ENCODE measurements at places on chromosomes 1 and 21.

DNA sequence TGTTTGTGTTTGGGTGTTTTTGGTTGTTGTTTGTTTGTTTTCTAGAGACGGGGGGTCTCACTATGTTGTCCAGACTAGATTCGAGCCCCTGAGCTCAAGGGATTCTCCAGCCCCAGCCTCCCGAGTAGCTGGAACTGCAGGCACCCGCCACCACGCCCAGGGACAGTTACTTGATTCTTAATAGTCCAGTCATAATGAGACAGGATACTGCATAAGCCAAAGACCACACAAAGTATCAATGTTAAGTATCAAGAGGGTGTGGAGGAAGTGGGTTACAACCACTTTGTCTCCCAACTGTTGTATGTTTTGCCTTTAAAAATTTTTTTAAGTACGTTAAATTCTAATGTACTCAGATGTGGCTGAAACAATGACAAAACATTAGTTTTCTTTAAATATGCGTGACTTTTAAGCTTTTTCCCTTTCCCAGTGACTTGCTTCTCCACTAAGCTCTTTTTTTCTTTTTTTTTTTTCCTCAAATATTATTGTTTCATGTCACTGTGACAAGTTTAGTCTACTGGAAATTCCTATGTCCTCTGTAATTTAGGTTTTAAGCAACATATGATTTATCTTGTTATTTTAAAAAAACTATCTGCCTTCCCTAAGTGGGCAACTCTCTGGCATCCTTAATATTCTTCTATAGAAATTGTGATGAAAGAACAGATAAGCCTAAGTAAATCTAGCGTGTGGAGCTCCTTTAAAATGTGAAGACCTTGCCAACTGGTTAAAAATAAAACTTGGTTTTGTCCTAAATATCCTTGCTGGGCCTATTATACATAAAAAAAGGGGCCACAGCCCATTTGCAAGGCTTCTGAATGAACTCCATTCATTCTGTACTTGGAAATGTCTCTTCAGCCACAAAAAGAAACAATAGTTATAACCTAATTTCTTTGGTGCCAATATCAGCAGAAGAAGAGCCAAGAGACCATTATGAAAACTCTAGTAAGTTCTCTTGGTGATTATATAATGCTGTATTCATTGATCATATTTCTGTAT lies 56.2 kb upstream of the DPH5 start:
- DNase-seq, result no peak

DNA sequence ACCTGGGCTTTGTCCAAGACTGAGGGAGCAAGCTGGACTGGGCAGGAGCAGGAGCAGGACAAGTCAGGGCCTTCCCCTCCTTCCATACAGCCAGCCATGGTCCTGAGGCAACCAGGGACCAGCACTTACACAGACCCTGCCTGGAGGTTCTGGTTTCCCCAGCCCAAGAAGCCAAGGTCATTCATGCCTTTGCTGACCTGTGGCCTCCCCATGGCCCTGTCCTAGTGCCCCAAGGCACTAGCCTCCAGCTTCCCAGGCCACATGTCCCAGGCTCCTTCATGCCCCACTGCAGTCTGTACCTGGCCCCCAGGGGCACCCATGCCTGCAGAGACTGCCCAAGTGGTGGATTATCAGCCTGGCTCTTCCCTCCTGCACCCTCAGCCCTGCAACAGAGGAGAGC lies 243.9 kb downstream of the TOMM20 start:
- no peak for DNase-seq

DNA sequence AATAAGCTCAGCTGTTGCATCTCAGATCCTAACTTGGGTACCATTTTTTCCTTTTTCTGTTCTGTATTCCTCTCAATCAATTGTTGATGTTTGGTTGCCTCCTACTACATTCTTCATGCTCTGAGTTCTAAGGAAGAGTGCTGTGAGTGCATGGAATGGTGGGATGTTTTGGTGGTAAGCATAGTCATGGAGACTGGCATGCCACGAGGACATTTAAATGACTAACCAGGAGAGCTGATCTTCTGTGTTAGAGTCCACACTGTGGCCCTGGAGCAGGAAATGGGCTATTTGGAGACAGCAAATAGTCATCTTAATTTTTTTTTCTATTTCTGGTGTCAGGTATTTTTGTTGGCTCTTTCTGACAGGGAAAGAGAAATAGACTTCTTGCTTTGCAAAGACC lies 69.5 kb upstream of the HSD17B7 start:
- DNase-seq, result no peak

DNA sequence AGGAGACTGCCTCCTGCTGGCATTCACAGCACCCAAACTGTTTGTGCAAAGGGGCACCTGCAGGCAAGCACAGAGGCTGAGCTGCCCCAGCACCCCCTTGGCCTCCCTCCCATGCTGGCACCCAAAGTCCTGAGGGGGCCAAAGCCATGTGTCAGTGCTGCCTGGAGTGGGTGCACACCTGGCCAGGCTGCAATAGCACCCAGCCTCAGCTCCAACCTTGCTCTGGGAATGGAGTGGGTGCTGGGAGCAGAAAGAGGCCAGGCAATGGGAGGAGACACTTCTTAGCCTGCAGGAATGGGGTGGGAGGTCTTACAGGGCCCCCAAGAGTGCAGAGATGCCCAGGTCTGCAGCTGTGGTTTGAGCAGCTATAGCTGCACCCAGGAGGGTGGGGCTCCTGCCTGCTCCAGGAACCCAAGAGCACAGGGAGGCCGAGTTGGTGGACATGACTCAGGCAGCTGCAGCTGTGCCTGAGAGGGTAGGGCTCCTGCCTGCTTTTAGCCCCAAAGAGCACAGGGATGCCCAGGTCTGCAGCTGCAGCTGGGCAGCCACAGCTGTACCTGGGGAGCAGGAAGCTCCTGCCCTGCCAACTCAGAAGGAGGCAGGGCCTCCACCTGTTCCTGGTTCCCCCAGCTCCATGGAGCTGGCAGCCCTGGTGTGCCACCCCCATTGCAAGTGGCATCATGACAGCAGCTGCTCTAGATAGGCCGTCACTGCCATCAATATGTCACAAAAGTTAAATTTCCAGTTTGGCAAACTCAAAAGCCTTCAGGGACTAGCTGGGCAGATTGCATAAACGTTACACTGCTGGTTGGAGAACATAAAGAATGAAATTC lies 5.3 kb upstream of the CHD1L start:
- no peak for DNase-seq

DNA sequence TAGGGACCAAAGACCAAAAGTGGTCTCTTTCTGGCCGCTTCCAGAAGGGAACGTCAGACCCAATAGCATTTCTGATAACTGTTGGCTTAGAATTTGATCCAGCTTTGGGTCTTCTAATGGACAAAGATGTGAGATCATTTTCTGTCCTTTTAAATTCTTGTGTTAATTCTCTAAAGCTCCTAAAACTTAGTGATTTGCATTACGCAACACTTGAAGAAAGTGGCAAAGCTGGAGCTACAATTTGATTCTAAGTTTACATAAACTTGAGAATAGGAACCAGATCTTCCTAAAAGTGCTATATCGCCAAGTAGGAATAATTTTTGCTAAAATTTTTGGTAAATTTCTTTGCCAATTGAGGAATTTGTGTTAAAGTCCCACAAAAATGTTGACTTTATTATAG lies 21.6 kb upstream of the PLA2G4A start:
- DNase-seq, result no peak

- no peak for DNase-seq
These were observed 83.2 kb downstream of the RPE65 start for GRCh38 chr1:68366572-68366971.
